ENCODE measurements at places on chromosomes 16 and 17.
A peak's percentile ranks its signal among the peaks of the same experiment; 100 is the strongest.

- DNase-seq: no peak
These were observed 187.7 kb downstream of the LGALS9B start for GRCh38 chr17:20279631-20280030.

DNA sequence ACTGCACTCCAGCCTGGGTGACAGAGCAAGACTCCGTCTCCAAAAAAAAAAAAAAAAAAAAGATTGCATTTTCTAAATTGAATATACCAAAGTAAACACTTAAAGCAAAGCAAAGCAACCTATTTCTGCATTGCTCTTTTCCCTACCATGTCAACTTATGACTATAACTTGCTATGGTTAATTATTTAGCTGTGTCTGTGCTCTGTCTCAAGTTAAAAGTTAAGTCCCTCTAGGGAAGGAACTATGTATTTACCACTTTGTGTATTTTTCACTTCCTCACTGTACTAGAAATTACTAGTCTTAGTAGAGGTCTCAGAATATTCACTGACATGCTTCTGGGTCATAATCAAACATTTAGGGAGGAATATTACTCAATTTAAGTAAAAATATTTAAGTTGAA lies 711.7 kb upstream of the SOX9 start:
- no peak for DNase-seq

DNA sequence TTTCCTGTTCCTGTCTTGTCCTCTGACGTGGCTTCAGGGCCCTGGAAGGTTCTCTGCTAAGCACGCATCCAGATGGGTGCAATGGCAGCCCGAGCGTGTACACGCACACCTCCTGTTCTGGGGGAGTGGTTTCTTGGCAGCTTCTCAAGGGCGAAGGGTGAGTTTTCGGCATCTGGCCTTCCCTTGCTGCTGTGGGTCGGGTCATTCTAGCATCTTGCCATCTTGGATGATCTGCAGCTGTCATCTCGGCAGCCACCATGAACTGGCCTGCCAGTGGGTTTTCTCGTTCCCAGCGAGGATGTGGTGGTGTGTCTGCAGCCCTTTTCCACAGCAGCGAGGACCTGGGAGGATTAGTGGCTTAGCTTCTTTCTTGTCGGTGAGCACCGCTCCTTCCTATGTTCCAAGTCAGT lies 10.6 kb downstream of the MSI2 start:
- DNase-seq: no peak

DNA sequence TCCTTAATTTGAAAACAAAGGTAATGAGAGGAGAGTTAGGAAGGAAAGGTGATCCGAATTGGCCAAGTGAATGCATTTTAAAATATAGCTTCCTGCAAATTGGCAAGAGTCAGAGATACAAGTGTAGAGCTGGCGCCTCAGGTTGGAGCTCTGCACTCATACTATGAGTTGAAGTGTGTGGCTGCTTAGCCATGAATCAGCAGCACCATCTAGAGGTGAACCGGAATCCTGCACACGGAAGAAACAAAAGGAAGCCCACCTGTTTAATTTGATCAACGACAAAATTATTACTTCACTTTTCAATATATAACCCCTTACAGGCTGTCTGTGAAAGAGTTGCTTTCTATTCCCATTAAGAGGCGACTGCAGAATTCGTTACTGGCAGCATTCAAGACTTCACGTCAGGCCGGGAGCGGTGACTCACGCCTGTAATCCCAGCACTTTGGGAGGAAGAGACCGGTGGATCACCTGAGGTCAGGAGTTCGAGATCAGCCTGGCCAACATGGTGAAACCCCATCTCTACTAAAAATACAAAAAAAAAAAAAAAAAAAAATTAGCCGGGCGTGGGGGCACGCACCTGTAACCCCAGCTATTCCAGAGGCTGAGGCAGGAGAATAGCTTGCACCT lies 1253.7 kb upstream of the CDH8 start:
- DNase-seq: peak; percentile 30
